ENCODE measurements at places on chromosomes 13 and 19. TPM values are rescaled to one million over a fixed set of nuclear protein-coding genes. Genes with fewer than 3 reads are reported as not detected.

Gene PRR19
- total RNA-seq: 0.76 TPM

DNA sequence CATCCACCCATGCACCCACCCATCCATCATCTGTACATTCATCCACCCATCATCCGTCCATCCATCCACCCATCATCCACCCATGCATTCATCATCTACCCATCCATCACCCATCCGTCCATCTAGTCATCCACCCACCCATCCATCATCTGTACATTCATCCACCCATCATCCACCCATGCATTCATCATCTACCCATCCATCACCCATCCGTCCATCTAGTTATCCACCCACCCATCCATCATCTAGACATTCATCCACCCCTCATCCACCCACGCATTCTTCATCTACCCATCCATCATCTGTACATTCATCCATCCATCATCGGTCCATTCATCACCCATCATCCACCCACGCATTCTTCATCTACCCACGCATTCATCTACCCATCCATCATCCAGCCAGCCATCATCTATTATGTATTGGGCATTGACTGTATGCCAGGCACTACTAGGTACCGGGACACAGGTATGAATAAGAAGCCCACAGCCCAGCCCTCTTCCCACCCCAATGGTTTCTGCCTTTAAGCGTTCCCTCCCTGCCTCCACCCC lies 16.7 kb upstream of the GALP start:
- DNase-seq: no peak

Gene KIR3DL2
- not detected for total RNA-seq

- peak; percentile 99 for DNase-seq
Observed at GRCh38 chr19:13002166-13002898, 7.1 kb downstream of the NFIX start.

GRCh38 chr19:34173193-34173956 lies 1.1 kb downstream of the LSM14A start:
- DNase-seq: peak; percentile 52

Gene PLVAP
- total RNA-seq: not detected

GRCh38 chr13:33728271-33729037 lies 89.5 kb upstream of the RFC3 start:
- DNase-seq: peak; percentile 85

GRCh38 chr19:19532806-19533701 lies 4.3 kb downstream of the YJEFN3 start:
- no peak for DNase-seq

GRCh38 chr19:34314437-34315313 lies 50.3 kb upstream of the GPI start:
- no peak for DNase-seq

Gene ZNF724
- 0.82 TPM for total RNA-seq

DNA sequence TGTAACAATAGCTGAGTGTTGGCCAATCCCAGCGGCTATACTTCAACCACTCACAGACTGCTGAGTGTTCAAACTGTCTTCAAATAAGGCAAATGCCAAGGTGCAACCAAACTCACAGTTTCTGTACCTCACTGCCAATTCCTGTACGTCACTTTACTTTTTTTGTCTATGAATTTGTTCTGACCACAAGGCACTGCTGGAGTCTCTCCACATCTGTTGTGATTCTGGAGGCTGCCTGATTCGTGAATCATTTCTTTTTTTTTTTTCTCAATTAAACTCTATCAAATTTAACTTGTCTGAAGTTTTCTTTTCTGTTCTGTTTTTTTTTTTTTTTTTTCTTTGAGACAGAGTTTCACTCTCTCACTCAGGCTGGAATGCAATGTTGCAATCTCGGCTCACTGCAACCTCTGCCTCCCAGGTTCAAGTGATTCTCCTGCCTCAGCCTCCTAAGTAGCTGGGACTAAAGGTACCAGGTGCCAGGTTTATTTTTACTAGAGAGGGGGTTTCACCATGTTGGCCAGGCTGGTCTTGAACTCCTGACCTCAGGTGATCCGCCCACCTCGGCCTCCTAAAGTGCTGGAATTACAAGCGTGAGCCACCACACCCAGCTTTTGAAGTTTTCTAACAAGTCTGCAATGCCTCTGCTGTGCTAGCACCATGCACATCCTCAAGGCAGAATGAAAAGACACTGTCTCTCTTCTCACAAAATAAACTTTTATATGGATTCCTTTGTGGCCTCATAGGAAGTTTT lies 401.7 kb downstream of the IRS2 start:
- DNase-seq: no peak

DNA sequence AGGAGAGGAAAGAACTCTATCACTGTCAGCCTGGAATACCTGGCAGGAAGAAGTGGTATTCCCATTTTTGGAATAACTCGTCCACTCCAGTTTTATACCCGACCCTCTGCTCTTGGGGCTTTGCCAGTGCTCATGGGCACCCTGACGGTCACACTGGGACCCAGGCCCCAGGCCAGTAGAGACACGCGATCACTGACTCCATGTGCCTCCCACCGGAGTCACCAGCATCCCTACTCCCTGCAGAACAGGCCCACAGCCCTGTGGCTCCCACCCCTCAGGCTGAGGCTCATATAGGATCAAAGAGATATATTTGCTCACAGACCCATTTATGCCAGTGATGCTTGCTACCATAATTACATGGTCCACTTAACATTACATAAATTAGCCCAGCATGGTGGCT lies 3.5 kb downstream of the GRTP1 start:
- DNase-seq: no peak

Gene ANKRD27
- total RNA-seq: 45.4 TPM

- DNase-seq: peak; percentile 62
Observed at GRCh38 chr19:31356587-31357314, 7.5 kb upstream of the TSHZ3 start.

- DNase-seq: peak; percentile 95
Observed at GRCh38 chr19:48738557-48739403, 1.6 kb downstream of the RASIP1 start.
